Activated CD4-positive, alpha-beta T cell treated with anti-CD3 and anti-CD28 coated beads, Interleukin-2, amount 50 U/mL, for 24 hours (primary cell): ENCODE measurements at places on chromosomes 7 and 10.
A peak's percentile ranks its signal among the peaks of the same experiment; 100 is the strongest.

DNA sequence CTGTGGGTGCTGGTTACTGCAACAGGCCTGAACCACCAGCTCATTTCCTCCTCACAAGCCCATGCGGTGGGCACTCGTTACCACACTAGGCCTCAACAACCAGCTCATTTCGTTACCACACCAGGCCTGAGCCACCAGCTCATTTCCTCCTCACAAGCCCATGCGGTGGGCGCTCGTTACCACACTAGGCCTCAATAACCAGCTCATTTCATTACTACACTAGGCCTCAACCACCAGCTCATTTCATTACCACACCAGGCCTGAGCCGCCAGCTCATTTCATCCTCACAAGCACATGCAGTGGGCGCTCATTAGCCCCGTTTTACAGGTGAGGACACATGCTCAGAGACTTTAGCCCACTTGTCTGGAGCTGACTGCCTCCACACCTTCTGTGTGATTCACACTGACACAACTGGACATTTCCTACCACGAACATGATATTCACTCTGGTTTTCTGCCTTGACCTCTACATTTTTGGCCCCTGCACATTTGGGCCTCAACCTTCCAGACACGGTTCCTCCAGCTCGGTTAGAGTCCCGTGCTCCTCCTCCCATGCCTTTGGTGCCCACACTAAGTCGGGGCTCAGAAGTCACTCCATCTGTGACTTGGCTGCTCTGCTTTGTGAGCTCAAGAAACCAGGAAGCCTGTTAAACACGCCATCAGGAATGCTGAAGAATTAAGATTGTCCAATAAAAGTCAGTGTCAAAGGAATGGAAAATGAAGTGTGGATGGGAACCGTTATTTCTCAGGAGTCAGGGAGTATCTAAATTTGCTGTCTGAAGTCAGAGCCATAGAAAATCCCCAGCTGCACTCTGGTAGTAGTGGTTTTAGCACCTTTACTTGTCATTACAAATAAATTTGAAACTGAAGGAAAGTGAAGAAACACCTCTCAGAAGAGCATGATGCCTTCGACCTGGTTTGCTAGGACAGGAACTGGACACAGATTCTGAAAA lies 55.8 kb upstream of the LANCL2 start:
- DNase-seq, result peak; percentile 41

- DNase-seq, result no peak
Observed at GRCh38 chr10:69458430-69459100, 7.3 kb downstream of the TSPAN15 start.

- DNase-seq, result no peak
Observed at GRCh38 chr10:95785942-95786669, 30.1 kb downstream of the ENTPD1 start.

- DNase-seq, result peak; percentile 30
Observed at GRCh38 chr10:97849687-97850402, at the start of gene GOLGA7B. TSS of gene GOLGA7B (plus strand) at chr10:97849843. CDS start at chr10:97850304, 461 bp downstream.

DNA sequence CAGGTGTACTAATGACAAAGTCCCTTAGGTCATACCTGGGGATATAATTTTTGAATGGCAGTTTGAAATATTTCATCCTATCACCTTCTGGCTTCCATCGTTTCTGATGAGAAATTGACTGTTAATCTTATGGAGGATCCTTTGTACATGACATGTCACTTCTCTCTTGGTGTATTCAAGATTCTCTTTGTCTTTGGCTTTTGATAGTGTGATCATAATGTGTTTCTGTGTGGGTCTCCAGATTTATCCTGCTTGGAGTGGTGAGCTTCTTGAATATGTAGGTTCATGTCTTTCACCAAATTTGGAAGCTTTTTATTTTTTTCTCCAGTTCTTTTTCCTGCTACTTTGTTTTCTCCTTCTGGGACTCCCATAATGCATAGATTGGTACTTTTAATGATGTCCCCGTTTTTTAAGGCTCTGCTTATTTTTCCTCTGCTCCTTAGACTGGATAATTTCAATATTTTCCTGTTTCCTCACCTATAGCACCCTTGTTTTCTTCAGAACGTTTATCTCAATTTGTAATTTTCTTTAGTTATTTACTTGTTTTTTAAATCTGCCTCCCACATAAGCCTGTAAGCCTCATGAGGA lies 4.4 kb downstream of the RBM33 start:
- DNase-seq, result no peak

DNA sequence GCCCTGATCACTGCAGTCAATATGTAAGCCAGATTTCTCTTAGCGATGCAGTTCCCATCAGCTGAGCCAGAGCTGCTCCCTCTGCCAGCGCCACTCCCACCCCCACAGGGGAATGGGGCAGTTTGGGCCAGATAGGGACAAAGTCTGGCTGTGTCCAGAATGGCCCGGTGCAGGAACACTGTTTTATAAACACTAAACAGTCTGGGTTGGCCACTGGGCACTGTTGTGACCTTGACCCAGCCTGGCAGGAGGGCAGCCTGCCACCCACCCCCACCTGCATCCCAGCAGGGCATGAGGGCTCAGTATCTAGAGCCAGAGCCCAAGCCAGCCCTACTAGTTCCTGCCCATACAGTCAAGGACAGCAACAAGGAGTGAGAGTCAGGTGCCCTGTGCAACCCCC lies 1.3 kb downstream of the OGDHL start:
- DNase-seq, result no peak

DNA sequence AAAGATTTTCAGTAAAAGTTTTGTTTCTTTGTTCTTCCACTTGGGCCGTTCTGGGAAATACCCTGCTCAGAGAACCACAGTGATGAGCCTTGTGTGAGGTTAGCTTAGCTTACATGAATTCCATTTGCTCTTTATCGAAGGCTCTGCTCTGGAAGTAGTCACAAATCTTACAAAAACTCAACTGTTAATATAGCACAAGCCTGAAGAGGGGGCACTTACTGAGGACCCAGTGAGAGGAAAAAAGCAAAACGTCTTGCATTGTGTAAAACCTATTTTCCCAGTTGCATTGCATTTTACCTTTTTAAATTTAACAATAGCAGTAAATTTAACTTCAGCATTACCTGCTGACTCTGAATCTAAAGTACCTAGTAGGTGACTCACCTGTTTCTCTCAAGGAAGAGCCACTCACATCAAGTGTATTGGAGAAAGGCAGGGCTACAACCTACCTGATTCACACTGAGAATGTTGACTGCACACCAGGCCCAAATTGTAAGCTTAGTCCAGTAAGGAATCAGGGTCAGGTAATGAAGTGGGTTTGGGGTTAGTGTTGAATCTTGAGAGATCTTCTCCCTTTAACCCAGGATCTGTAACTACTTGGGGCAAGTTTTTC lies 42.3 kb downstream of the PPP1R17 start:
- DNase-seq, result no peak

DNA sequence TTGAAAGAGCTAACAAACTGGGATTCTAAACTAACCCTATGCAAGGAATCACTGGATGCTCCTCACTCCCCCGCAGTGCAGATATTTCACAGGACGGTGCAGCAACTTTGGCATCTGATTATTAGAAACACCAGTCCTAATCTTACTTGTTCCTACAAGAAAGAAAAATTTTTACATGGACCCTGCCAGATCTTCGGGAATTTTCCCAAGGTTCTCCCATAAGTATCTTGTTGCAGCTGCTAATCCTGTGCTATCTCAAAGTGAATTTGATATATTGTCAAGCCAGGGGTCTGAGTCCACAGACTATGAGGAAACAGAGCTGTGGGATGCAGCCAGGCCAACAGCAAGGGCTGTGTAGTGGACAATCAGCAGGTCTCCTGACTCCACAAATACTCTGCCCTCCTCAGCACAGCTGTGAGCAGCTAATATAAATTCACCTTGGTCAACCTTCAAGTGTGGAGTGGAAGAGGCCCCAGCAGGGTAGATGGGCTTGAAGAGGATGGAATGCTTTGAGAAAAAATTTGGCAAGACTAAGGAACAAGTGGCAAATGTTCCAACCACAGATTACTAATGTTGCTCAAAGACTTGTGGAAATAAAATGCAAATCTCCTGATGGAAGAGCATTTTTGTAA lies 25.6 kb downstream of the VSTM4 start:
- DNase-seq, result no peak

DNA sequence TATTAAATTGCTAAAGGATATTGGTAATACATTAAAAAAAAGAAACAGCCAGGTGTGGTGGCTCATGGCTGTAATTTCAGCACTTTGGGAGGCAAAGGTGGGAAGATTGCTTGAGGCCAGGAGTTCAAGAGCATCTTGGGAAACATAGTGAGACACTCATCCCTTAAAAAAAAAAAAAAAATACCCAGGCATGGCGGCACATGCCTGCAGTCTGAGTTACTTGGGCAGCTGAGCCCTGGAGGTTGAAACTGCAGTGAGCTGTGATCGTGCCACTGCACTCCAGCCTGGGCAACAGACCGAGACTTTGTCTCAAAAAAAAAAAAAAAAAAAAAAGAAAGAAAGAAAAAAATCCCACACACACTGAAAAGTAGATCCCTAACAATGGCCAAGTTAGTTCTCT lies 59.7 kb downstream of the MACC1 start:
- DNase-seq, result no peak

DNA sequence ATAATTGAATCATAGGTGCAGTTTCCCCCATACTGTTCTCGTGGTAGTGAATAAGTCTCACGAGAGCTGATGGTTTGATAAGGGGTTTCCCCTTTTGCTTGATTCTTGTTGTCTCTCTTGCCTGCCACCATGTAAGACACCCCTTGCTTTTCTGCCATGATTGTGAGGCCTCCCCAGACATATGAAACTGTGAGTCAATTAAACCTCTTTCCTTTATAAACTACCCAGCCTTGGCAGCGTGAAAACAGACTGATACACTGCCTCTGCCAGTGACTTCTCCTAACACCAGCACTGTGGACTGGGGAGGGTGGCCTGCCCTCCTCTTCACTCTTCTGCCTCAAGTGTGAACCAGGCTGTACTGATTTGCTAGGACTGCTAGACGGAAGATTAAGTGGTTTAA lies 108.6 kb downstream of the RAB11FIP2 start:
- DNase-seq, result no peak

- no peak for DNase-seq
Observed at GRCh38 chr7:83362871-83363550, 200.3 kb upstream of the PCLO start.

DNA sequence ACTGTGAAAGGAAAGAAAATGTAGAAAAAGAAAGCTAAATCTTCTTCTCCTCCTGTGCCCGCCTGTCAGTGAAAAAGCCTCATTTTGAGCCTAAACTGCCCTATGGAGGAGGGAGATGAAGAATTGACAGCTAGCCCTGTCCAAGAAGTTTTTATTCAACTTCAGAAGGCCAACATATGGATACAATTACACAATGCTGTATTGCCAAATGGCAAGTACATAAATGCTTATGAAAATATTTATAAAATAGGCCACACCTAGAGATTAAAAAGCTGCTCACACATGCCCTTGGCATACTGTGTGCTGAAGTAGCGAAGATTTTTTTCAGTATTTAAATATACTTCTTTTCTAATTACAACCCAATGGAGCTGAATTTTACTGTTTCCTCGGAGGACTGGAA lies 65.1 kb upstream of the NEBL start:
- no peak for DNase-seq

- no peak for DNase-seq
Observed at GRCh38 chr7:139515266-139515665, 8.2 kb upstream of the CLEC2L start.

GRCh38 chr7:3309140-3309539 lies 8.1 kb downstream of the SDK1 start:
- no peak for DNase-seq

DNA sequence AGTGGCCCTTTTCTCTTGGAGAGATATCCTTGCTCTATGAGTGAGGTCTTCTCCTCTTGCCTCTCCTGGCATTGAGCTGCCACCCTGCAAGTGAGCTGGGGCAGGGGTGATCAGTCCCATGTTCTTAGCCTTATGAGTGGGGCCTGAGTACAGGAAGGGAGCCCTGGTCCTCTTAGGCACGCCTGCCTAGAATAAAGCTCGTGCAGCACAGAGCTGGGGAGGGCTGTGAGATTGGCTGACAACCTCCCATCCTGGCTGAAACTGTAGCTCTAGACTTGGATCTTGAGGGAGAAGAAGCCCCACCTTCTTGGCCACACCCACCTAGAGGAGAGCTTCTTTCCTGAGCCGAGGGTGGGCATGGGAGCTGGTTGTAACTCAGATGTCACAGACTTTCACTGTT lies 305.0 kb upstream of the ZNF32 start:
- DNase-seq, result no peak

GRCh38 chr7:139078911-139079310 lies 30.6 kb downstream of the ZC3HAV1 start:
- no peak for DNase-seq

- DNase-seq, result no peak
Observed at GRCh38 chr7:143447466-143447865, 4.2 kb downstream of the TAS2R60 start.

DNA sequence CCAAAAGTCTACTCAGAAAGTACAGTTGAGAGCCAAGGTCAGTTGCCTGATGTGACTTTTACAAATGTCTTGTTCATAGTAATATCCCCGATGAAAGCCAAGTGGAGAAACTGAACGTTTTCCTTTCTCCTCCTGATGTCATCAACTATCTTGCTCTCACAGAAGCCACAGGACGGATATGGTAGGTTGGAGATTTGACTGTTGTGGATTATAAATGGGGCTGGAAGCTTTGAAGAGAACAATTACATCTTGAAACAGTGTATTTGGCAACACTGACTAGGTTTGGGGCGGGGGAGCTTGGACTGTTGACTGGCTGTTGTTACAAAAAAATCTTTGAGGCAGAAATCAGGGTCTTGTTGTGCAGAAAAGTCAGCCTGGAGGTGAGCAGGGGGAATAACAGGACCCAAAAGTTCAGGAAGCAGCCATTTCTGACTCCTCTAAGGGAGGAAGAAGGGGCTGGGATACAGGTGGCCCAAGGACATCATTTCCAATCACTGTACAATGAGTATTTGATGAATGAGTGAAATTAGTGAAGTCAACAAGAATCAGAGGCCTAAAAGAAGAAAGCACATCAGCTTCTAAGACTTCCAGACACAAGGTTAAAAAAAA lies 24.3 kb downstream of the PLEKHS1 start:
- DNase-seq, result no peak

GRCh38 chr7:101690061-101690460 lies 61.0 kb upstream of the MYL10 start:
- DNase-seq, result no peak

DNA sequence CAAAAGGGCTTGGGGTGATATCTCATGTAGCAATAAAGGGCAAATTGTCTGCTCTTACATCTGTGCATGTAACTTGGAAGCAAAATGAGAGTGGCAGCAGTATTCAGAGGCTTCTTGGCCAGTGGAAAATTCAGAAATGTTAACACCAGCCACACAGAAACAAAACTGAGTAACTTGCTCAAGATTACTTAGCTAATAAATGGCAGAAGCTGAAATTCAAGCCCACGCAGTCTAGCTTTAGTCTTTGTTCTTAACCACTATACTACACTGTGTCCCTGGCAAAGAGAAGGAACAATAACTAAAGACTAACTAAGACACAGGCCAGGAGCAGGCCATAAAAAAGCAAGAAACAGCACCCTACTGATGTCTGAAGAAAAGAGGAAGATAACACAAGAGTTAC lies 185.9 kb upstream of the ASAH2 start:
- DNase-seq, result no peak

DNA sequence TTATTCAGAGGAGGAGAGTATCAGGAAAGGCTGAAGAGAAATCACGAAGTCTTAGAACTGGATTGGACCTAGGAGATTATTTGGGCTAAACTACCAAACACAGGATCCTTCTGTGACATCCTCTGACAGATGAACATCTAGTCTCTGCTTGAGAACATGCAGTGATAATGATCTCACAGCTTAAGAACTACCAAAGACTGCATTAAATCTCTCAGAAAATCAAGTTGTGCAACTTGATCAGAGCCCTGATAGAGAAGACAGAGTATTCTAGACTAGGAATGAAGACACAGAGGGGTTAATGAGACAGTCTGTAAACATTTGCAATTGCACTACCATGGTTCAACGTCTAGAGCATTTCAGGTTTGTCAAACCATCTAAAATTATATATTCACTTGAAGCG lies 37.1 kb upstream of the AGBL3 start:
- DNase-seq, result no peak

- DNase-seq, result no peak
Observed at GRCh38 chr7:106704000-106704840, 43.3 kb upstream of the CCDC71L start.
